ENCODE measurements at places on chromosomes 5 and 9.

- DNase-seq = no peak
These were observed 1435.2 kb upstream of the CDH9 start for GRCh38 chr5:28473531-28474107.

- DNase-seq = no peak
These were observed 31.8 kb downstream of the RUSC2 start for GRCh38 chr9:35521708-35522107.

DNA sequence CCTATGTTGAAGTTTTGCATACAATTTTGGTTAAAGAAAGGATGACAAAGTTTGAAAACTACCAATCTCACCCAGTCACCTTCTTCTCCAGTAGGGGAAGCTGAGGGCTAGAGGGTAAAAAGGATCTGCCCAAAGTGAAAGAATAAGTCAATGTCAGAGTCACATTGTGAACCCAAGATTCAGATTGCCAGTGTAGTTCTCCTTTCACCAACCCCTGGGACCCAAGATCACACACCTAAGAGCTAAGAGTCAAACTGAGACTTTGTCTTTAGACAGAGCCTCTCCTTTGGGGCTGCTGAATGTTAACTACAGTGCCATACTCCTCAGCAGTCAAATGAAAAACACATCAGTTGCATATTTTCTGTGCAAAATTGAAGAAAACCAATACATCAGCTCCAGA is 210.6 kb downstream of the ATP10B start:
- no peak for DNase-seq

DNA sequence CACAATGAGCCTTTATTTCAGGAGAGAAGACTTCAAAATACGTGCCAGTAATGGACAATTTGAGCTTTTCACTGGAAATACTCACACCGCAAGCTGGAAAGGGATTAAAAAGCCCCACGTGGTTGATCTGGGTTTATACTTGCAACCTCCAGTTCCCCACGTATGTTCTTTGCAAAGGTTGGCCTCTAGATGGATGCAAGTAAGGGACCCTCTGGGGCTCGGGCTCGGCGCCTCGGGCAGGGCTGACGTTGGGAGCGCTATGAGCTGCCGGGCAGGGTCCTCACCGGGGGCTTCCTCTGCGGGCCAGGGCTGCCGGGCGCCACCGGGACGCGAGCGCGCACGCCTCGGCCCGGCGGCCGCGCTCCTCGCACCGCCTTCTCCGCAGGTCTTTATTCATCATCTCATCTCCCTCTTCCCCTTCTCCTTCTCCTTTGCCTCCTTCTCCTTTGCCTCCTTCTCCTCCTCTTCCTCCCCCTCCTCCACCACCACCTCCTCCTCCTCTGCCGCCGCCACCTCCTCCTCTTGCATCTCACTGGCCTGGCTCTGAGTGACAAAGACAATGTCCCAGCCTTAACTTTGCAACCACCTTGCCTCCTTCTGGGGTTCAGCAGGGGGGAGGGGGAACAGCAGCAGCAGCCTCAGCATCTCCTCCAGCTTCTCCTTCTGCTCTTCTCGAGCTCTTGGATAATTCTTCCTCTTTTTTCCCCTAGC is 701 bp upstream of the ZNF462 start:
- DNase-seq = no peak

DNA sequence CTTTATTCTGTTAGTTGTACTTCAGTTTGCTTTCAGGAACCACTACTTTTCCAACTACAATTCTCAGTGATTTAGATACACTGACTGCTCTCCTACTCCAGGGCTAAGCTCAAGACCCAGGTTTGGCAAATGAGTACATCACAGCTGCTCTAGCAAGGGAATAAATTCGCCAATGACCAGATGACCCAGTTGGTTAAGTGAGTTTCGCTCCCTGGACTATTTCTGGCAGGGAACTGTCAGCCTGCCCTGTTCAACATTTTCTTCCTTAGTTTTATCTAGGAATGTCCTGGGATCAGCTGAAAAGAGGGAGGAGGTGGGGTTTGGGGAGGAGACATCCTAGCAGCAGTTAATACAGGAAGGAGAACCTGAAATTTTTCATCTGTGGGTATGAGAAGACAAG is 6.4 kb upstream of the STARD4 start:
- DNase-seq = no peak

GRCh38 chr5:111132076-111132475 is 39.9 kb downstream of the WDR36 start:
- no peak for DNase-seq

- no peak for DNase-seq
These were observed 103.7 kb upstream of the MVB12B start for GRCh38 chr9:126222835-126223431.

GRCh38 chr5:77885519-77885918 is 109.4 kb upstream of the TBCA start:
- no peak for DNase-seq

DNA sequence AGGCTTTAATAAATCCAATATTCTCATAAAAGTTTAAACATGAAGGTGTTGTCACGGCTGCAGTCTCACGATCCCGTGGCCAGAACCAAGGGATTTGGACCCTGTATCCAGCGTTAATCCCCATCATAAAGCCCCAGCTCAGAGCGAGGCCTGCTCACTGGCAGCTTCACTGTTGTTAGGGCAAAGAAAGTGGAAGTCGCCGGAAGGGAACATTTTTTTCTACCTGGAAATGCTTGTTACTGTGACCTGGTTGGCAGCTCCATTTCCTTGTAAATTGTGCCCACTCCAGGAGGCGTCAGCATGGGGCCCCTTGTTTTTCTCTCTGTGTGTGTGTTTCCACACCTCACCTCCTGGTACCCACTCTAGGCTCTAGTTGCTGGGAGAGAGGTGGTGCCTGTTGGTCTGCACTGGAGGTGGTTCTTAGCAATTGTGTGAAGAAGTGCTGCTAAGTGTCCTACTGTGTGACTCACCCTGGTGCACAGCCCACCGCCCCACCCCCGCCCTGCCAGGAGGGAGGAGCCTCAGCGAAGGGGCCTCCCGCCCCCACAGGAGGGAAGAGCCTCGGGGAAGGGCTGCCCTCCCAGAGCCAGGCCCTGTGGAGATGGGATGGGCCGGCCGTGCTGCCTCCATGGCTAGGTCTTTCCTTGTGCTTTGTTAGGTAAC is 105.1 kb downstream of the EHMT1 start:
- DNase-seq = no peak

- DNase-seq = no peak
These were observed 67.3 kb downstream of the GALNT12 start for GRCh38 chr9:98874721-98875255.

GRCh38 chr5:167317884-167318283 is 973.6 kb upstream of the WWC1 start:
- no peak for DNase-seq

DNA sequence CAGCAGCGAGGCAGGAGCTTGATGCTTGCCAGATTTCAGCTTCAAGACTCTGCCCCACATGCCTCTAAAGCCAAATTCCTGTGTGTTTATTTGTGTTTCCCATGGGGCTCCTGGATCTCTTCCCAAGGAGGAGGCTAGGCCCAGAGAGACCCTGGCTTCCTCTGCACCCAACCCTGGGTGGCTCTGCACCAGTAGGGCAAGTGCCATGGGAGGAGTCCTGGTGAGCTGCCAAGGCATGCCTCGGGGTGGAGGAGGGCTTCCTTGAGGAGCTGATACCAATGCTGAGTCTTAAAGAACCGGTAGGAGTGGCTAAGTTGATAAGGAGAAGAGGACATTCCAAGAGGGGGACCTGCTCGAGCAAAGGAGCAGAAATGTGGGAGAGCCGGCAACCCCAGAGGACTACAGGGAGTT is 6.8 kb upstream of the TIFAB start:
- DNase-seq = no peak

DNA sequence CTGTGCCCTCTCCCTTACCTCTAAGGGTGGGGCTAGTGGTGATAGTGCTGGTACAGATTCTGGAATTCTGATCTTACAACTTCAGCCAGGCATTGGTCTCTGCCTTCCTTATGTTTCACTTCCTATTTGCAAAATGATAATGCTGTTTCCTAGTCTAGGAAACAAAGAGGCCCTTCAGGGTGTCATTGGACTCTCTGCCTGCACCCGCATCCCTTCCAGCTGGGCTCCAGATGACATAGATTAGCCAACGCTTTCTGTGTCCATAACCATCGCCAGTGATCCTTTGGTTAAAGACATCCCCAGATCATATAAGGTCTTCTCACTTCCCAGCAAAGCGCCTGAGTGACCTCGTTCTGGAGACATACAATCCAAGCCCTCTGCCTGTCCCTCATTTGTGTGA is 180.7 kb downstream of the ERCC6L2 start:
- DNase-seq = no peak

DNA sequence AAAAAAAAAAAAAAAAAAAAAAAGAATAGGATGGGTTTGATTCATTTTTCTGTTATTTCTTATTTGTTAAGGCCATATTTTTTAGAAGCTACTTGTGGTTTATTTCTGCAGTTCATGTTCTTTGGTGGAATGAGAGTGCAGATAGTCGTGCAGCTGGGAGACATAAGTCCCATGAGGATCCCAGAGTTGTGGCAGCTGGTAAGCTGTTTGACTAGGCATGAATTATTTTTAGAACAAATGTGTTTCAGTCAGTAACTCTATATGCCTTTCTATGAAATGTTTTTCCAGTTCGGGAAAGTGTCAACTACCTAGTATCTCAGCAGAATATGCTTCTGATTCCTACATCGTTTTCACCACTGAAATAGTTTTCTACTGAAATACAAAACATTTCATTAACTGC is 5.0 kb upstream of the NIPSNAP3B start:
- DNase-seq = no peak

- DNase-seq = no peak
These were observed 117.8 kb downstream of the TLR4 start for GRCh38 chr9:117821954-117822353.

- no peak for DNase-seq
These were observed 13.1 kb downstream of the RAB3C start for GRCh38 chr5:58595952-58596351.

GRCh38 chr9:134517069-134517680 is 124.4 kb upstream of the COL5A1 start:
- no peak for DNase-seq

- no peak for DNase-seq
These were observed 53.4 kb upstream of the POMT1 start for GRCh38 chr9:131449276-131449675.

DNA sequence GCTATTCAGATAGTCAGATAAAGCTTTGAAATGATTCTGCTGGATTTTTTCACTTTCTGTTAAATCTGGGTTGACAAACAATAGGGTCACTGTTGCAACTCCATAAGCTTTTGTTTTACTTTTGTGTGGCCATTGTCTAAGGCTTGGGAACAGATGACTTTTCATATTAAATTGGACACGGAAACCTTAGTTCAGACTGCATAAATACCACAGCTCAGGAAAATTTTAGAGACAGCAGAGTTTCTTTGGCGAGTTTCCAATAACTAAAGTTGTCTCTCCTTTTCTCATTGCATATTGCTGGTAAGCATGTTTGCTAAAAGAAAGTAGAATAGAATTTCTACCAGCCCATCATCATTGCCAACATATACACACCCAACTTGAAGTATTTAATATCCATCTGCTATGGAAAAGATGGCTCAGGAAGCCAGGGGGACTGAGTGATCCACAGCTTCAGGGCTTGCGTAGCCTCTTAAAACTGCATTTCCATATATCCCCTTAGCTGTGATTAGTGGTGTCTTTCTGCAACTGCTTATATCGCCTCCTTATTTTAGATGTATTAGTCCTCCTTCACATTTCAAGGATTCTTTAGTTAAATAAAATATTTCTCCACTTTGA is 168.2 kb downstream of the ARHGAP26 start:
- DNase-seq = no peak

DNA sequence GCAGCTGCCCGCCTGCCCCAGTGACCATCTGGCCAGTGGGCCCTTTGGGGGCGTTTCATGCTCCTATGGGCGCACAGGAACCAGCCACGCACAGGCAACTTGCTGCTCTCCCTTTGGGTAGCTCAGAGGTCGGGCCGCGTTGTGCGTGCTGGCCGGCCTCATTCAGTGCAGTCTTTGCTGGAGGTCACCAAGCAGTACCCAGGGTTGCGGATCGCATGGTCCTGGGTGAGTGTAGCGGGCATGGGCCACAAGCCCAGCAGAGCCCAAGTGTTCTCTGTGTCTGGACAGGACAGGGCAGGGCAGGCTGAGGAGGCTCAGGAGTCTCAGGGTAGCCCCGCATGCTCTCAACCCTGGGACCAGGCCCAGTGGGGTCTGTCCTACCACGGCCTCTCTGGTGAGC is 9.9 kb upstream of the MRNIP start:
- DNase-seq = no peak

DNA sequence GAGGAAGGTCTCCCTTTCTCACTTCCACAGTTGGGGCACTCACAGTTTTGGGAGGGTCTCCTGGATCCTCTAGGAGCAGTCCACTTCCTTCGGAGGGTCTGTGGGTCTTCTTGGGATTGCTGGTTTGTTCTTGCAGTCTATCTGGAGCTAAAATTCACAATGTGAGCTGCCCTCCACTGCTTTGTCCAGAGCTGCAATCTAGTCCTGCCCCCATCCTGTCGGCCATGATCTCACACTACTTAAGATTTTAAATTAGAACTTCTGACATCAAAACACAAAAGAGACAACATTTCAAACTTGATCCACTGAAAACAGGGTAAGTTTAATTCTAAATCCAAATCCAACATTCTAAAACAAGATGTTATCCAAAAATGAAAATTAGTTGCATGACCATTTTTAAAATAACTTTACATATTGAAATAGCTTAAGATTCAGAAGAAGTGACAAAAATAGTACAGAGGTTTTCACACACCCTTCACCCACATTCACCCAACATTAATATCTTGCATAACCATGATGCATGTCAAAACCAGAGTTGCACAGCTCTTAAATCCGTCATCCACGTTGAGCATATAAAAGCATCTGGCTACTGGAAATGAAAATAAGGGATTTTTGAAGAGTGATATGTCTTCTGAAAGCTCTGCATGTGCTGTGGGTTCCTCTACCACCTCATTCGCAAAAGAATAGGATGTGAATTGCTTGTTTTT is 113.7 kb upstream of the EPB41L4A start:
- DNase-seq = no peak

GRCh38 chr5:86890375-86890774 is 272.6 kb downstream of the COX7C start:
- DNase-seq = no peak

DNA sequence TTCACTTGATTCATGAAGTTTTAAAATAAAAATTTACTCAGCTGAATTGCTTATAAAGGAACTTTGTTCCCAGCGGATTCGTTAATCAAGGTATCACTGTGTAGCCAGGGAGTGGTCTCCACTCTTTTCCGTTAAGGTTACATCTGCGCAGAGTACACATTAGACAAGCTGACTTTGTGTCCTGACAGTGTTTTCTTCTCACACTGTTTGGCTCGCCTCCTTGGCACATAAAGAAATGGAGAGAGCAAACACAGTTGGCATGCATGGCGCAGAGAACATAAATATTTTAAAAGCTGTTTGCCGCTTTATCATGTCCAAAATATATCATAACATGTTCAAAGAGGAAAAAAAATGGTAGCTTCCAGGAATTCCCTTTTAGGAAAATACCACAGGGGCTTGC is 153.2 kb downstream of the EDIL3 start:
- DNase-seq = no peak

DNA sequence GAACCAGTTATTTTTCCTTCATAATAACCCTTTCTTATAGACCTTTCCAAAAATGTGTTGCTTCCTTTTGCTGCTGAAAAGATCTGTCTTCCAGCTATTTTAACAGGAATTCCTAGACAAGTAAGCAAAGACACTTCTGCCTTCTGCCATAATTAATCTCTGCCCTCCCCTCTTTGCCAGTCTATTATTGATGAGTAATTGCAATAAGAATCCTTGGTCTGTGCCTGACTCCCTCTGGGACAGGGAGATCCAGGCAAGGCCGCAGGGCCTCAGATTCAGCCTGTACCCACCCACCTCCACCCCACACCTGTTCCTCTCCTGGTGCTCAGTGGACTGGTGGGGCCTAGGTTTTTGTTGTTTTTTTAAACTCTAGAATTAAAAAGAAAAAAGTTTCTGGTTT is 8.3 kb downstream of the FOXD1 start:
- no peak for DNase-seq

- DNase-seq = no peak
These were observed 193.6 kb upstream of the ANKRD55 start for GRCh38 chr5:56426693-56427092.
